ENCODE measurements at places on chromosomes 1 and 21.

GRCh38 chr21:34857122-34857713 lies 188.4 kb downstream of the CLIC6 start:
- no peak for DNase-seq

- no peak for DNase-seq
These were observed 67.0 kb upstream of the TNFSF18 start for GRCh38 chr1:173117761-173118160.

DNA sequence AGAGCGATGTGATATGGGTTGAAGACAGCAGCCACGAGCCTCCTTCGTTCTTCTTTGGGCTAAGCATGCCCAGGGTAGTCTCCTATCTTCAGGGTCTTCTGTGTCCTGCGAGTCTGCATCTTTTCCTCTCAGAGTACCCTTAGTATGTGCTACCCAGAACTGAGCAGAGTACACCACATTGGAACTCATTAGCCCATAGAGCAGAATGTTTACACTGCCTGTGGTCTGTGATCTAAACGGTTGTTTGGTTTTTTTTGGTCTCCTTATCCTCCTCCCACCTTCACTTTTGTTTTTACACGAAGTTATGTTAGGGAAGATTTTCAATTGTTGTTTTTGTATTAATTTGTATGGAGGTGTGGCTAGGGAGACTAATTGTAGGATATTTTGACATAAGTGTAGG lies 126.4 kb downstream of the NEK7 start:
- DNase-seq, result no peak

GRCh38 chr1:52150946-52151345 lies 9.1 kb downstream of the ZFYVE9 start:
- no peak for DNase-seq

DNA sequence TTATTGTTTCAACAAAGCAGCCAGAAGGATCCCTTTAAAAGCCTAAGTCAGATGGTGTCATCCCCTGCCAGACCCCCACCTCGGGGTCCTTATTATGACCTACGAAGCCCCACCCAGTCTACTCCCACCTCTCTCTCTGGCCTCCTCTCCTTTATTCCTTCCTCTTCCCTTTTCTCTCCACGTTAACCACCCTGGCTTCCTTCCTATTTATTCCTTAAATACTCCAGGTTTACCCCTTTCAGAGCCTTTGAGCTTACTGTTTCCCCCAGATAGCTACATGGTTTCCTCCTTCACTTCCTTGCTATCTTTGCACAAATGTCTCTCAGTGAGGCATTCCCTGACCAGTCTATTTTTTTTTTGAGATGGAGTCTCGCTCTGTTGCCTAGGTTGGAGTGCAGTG lies 12.0 kb upstream of the SLC9A1 start:
- DNase-seq, result no peak

- no peak for DNase-seq
These were observed 149.9 kb downstream of the ZNF326 start for GRCh38 chr1:90144820-90145219.

DNA sequence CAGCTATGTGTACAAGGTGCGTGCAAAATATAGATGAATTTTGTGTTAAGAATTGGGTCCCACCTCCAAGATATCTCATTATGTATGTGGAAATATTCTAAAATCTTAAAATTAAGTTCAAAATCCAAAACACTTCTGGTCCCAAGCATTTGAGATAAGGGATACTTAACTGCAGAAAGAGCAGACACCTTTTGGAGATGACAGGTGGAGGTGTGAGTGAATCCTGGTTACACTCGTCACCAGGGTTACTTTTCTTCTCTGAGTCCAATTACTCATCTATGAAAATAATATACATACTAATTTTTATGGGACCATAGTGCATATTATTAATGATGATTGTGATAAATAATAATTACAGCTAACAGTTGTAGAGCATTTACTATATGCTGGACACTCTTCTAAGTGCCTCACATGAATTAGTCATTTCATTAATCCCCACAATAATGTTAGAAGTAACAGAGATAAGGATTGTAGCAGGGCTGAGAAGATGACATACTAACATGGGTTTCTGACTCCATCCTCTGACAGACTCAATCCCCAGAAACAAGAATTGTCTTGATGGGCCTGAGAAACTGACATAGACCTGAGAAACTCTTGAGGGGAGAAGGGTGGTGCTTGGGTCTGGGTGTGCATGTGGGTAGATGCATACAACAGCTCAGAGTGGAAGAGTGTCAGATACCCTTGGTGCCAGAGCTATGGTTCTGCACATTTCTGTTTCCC lies 8.3 kb upstream of the FASLG start:
- DNase-seq, result no peak

DNA sequence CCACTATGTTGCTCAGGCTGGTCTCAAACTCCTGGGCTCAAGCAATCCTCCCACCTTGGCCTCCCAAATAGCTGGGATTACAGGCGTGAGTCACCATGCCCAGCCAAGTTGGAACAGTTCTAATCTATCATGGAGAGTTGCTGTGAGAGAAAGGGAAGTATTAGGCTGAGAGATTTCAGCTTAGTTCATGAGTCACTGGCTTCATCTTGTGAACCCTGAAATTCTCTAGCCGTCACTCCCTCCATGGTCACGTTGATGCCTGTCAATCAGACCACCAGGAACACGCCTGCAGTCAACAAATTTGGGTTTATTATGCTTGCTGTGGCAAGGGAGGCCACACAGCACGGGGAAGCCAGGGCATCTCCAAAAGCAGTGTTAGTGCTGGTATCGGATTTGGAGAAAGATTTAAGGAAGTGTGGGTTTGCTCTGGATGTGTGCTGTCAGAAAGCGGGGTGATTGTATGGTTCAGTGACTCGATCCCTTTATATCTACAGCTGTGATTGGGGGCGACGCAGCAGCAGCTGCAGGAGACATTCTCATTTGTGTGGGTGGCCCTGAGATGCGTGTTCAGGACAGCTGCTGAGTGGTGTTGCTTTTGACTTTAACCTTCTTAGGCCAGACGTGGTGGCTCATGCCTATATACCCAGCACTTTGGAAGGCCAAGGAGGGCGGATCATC lies 18.7 kb downstream of the UQCRHL start:
- DNase-seq, result no peak

Measured in posterior cingulate gyrus (tissue), 11 donors.